ENCODE measurements at places on chromosomes 7 and 10.

GRCh38 chr10:3622845-3623621 lies 162.0 kb downstream of the KLF6 start:
- no peak for DNase-seq

- no peak for DNase-seq
Measured at GRCh38 chr10:120578890-120579289, 121.9 kb downstream of the PLPP4 start.

GRCh38 chr7:23438171-23438570 lies 32.1 kb downstream of the IGF2BP3 start:
- no peak for DNase-seq

- DNase-seq: no peak
Measured at GRCh38 chr7:151275813-151276577, 27.5 kb upstream of the SMARCD3 start.

- DNase-seq: no peak
Measured at GRCh38 chr7:79308192-79308591, 145.3 kb downstream of the MAGI2 start.

DNA sequence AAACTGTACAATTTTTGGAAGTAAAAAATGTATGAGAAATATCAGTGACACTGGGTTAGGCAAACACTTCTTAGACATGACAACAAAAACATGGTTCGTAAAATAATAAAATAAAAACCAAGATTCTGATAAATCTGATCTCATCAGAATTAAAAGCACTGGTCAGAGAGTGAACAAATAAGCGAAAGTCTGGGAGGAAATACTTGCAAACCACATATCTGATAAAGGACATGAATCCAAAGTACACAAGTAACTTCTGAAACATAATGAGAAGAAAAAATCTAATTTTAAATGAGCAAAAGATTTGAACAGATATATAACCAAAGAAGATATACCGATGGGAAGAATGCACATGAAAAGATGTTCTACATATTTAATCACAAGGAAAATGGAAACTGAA lies 91.5 kb downstream of the RTKN2 start:
- DNase-seq: no peak

- DNase-seq: peak; percentile 33
Measured at GRCh38 chr7:157318015-157318706, 18.6 kb upstream of the DNAJB6 start.

- no peak for DNase-seq
Measured at GRCh38 chr10:120701381-120701780, 149.8 kb upstream of the WDR11 start.

GRCh38 chr7:10888861-10889260 lies 84.8 kb upstream of the PHF14 start:
- no peak for DNase-seq

DNA sequence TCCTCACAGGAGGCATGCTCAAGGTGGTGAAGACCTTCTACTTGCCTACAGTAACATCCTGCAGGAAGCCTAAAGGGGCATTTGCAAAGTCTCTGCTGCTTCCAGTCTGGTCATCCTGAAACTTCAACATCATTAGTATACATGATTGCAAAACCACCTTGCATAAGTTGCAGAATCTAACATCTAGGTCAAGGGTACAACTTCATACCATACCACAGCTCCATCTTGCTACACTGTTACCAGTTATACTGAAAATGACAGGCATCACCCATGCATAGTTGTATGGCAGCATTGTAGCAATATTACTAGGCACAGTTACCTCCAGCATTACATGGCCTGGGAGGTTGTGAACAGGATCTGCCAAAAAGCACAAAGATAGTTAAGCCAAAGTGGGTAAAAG lies 13.7 kb upstream of the MACROH2A2 start:
- no peak for DNase-seq

DNA sequence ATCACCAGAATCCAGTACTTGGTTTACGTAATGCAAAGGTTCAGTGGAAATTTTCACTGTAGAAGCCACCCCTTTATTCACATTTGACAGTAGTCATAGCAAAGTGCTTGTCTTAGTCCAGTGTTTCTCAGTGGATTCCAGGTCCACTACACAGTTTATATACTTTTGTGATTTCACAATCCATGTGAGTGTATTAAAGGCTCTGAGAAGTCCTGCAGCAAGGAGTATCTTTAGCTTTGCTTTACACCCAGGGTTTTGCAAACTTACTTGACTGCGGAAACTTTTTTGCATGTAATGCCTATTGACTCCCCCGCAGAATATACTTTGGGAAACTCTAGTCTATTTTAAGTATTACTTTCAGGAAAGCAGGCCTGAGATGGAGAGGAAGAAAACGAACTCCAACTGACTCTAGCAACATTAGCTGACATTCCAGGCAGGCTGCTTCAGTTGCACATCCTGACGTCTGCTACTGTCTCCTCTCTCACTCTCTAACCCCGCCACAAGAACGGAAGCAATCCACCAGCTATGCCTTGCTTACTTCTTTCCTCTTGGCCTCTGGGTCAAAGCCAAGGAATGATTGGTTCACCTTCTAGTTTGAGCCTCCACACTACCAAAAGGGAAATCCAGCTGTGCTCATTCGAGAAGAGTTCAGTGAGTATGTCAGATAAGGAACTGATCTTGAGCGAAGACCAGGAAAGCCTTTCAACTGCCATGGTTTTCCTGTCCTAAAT lies 6.2 kb downstream of the PLXNA4 start:
- no peak for DNase-seq

DNA sequence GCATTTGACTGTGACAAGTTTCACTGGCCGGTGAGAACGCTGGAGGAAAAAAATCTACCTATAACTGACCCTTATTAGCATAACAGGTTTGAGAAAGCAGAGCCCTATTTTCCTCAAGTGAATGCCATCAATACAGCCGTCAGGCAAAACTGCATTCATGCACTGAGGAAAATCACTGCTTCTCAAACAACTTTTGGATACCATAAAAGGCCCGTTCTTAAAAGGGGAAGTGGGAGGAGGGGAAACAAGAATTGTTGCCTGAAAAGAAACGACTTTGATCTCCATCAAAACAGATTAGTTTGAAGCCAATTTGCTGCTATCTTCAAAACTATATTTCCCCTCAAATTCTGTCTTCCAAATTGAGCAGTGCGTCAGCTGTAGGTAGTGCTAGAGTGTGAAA lies 670.6 kb downstream of the PCDH15 start:
- no peak for DNase-seq

GRCh38 chr10:101032637-101033224 lies 1.7 kb downstream of the SFXN3 start:
- peak; percentile 41 for DNase-seq

- no peak for DNase-seq
Measured at GRCh38 chr10:5566614-5567013, 41.9 kb downstream of the CALML3 start.

DNA sequence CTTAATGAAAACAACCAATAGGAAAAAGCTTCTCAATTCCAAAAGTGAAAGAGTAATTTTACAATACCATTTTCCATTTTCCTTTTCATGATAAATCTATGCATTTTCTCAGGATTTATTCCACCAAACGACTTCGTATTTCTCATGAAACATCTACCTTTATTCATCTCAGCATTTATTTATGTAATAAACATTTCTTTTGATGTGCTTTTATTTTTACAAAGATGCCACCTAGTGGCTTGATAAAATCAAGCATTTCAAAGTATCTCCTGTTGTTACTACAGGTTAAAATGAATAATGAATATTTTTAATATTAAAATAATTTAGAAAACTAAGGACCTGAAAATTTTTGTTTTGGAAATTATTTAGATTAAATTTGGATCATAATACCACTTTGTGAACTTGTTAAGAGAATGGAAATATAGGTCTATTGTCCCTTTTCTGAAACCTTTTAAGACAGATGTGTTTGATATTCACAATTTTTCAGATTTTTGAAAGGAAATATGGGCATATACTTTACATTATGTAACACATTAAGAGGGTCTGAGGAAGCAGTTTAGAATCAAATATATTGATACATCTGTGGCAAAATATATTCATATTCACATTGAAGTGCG lies 2.7 kb upstream of the IQUB start:
- no peak for DNase-seq

- no peak for DNase-seq
Measured at GRCh38 chr7:82665966-82666507, 222.5 kb upstream of the CACNA2D1 start.

DNA sequence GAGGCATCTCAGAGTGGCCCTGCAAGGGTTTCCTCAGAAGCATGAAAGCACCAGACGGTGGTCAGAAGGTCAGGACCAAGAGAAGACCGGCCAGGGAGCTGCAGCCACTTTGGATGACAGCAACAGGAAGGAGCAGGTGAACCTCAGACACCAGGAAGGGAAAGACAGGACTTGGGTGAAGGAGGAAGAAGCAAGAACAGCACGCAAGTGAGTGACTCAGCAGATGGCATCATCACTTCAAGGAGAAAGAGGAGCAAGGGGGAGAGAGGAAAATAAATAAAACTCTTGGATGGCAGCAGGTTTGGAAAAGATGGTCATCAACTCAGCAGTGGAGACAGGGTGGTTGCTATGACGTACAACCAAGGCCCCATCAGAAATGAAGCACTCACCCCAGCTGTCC lies 31.6 kb downstream of the NCAPG2 start:
- DNase-seq: no peak

DNA sequence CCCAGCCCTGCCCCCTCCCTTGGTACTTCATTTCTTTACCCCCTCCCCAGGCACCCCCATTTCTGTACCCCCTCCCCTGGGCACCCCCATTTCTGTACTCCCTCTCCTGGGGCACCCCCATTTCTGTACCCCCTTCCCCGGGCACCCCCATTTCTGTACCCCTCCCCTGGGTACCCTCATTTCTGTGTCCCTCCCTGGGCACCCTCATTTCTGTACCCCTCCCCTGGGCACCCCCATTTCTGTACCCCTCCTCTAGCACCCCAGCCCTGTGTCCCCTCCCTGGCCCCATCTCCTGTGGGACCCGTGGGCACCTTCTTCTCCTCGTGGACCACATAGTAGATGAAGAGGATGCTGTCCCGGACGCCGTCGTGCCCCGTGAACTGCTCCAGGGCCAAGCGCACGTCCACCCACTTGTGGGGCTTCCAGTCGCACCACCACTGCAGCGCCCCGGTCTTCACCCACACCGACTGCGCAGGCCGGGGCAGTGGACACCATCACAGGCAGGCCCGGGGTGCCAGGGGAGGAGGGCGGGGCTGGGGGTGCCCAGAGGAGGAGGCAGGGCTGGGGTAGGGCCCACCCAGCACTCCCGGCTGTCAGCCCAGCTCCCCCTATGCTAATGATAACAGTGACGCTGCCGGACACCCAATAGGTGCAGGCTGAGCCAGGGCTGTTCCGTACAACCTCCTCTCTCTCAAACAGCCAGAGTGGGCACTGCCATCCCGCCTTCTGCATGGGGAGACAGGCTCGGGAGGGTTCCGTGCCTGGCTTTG lies 20.4 kb downstream of the TECPR1 start:
- no peak for DNase-seq

DNA sequence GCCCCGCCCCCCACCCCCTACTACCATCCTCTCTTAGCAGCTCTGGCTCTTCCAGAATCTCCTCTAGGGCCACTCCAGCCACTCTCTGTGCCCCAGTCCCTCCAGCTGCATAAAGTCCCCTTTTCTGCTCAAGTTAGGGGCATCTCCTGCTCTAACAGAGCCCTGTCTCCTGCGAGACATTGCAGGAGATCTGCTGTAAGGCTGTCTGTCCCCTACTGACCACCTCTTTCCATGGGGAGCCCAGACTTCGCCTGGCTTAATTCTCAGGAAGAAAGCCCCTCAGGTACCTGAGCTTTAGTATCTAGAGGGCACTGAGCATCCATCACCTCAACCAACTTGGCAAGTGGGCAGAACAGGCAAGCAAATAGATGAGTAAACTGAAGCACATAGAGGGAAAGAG lies 200.7 kb upstream of the ZMIZ1 start:
- DNase-seq: no peak

DNA sequence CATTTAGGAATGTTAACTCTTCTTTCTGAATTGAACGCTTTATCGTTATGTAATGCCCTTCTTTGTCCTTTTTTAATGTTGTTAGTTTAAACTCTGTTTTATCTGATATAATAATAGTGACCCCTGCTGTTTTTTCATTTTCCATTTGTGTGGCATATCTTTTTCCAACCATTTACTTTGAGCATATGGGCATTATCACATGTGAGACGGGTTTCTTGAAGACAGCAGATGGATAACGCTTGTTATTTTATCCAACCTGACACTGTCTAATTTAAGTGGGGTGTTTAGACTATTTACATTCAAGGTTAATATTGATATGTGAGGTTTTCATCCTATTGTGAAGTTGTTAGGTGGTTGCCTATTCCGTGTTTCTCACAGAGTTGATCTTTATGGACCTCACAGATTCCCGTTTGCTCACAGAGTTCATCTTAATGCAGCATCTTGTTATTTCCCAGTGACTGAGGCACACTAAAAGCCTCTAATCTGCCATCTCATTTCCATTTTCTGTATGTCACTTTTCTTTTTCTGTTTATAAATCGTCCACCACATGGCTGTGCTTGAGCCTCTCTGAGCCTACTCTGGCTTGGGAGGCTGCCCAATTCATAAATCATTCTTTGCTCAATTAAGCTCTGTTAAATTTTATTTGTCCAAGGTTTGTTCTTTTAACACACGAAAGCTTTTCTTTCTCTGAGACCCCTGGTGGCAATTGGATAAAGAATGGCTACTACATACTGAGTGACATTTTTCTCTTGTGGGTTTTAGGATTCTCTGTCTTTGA lies 286.2 kb downstream of the HTR7 start:
- DNase-seq: no peak

- no peak for DNase-seq
Measured at GRCh38 chr10:117322260-117322659, 53.0 kb downstream of the PDZD8 start.

DNA sequence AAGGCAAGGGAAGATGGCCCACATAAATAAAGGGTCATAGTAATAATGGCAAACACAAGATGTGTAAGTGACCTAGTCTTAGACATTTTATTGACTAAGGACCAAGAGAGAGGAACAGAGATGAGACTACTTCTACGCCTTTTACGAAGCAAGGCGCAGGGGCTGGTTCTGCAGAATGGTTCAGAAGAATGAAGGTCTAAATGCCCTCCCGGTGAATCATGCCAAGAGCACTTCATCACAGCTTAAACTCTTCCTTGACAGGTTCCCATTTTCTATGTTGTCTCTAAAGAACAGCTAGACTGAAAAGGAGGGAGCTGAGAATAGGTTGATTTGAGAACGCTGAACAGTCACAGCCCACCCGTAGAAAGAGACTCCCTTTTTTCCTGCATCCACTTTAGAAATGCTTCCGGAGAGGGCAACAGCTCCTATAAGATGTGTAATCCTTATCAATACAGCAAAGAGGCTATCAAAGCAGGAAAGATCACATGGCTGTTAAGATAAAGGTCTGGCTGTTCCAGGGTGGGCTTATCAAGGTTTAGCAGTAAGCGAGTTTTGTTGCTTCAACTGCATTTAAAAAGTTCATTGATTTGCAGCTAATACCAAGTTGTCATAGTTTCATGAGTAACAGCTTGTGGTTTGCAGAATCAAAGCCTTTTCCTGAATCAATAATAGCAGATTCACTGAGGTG lies 93.4 kb upstream of the AUTS2 start:
- DNase-seq: no peak

DNA sequence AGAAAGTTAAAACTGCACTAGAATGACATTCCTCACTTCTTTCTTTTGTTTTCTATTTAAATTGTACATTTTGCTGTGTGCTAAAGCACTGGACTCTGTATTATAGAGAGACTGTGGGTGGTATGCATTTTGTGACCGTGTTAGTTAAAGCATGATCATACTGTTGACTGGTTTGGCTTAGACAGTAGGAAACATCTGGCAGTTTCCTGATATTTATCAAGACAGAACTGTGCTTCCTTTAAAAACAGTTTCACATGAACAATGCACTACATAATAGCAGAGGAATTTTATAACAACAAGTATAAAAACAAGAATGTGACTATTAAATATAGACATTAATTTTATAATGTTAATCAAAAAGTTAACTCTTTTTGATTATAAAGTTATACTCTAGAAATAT lies 23.1 kb downstream of the GNG11 start:
- DNase-seq: no peak
